NCI-H460 (cell line): ENCODE measurements at places on chromosomes 7 and 10. TPM values are rescaled to one million over a fixed set of nuclear protein-coding genes. Genes with fewer than 3 reads are reported as not detected.

The C10orf67 gene
- 0.09 TPM in 1 of 2 replicates, not detected in the other for total RNA-seq

DNA sequence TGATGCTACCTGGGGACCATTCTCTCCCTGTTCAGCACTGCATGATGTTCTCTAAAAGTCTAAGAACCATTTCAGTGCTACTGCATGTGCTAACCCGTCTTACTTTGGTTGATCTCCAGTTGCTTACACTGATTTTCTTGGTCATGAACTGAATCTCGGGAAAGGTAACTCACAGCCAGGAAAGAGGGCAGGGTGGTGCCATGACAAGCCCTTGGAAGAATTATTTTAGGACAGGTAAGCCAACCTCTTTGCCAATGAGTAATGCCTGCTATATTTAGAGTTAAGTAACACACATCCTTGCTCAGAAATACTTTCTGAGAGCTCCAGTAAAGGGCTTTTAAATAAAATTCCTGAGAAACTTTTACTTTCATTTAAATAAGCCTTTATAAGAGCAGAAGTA lies 126.7 kb downstream of the ARL4A start:
- no peak for DNase-seq

DNA sequence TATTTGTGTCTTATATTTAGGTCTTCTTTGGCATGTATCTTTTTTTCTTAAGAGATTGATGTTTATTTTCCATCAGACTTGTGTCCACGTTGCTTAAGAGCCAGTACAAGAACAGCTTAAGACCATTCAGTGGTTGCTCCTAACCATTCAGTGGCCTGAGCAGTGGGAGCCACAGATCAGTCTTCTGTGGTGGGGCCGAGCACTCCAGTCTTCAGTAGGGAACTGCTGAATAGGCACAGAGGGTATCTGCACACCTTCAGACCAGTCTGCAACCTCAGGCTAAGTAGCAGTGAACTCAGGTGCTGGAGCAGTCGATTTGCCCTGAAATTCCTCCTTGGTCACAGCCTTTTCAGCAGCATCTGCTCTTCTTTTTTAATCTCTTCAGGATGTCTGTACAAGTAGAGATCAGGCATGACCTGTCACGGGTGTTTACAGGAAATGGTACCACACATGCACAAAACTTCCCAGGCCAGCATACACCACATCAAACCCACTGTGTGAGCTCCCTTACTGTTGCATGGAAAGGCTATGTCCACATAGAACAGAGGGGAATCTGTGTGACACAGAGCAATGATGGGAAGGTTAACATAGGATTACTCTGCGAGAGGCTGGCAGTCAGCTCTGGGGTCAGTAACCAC lies 51.5 kb downstream of the FAM107B start:
- no peak for DNase-seq

- no peak for DNase-seq
Observed at GRCh38 chr7:41641665-41642014, 61.2 kb downstream of the INHBA start.

GRCh38 chr10:47139121-47139520 lies 160.9 kb upstream of the GDF10 start:
- DNase-seq, result no peak

The FRAT1 gene
- total RNA-seq, result 1.1 and 2.0 TPM in 2 replicates

The TUBAL3 gene
- total RNA-seq, result 1.6 and 1.9 TPM in 2 replicates

DNA sequence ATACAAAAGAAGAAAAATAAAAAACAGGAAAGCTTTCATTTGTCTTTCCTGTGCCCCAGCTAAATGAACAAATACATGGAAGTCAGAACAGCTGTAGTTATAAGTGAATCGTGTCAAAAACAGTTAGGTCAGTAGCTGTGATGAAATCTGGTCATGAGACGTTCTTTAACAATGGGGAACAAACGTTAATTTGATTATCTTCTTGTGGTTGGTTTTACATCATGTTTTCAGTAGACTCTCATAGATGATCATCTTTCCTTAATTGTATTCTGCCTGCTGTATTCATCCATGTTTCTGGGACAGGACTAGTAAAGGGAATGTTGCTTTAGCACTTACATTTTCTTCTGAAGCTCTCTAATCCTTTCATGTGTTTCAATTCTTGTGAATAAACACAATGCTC lies 97.0 kb downstream of the PCLO start:
- DNase-seq, result no peak

GRCh38 chr10:103881416-103882284 lies 26.3 kb upstream of the SH3PXD2A start:
- no peak for DNase-seq

DNA sequence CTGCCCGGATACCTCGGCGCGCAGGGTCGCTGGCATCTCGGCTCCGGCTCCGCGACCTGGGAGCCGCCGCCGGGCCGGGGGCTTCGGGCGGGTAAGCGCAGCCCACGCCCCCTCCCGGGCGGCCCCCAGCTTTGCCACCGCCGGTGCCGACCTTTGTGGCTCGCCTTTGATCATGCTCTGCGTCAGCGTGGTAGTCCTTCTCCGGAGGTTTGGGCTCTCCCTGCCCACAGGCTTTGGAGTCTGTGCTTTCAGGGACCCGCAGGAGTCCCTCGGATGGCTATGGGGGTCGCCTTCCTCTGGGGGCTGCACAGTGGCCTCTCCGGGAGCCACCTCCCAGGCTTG lies 7.3 kb downstream of the ATP6V1F start:
- DNase-seq, result no peak

The CAMK1D gene
- 0.26 and 0.42 TPM in 2 replicates for total RNA-seq

- DNase-seq, result no peak
Observed at GRCh38 chr10:51430506-51430905, 268.9 kb downstream of the CSTF2T start.

The TSPAN12 gene
- total RNA-seq, result 9.1 and 9.6 TPM in 2 replicates

DNA sequence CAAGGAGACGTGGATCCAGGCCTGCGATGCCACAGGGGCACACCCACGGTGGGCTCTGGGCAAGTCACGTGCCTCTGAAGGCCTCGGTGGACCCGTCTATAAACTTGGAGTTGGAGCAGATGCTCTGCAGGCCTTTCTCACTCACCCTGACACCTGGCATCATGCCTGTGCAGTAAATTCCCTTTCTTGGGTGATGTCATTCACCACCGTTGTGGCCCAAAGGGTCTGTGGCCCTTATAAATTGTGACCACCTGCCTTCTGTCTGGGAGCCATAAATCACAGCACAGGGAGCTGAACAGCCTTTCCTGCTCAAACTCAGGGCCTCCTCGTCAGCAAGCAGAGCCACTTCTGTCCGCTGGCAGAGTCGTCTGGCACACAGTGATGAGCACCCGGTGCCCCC lies 52.2 kb downstream of the GPAM start:
- DNase-seq, result no peak

- no peak for DNase-seq
Observed at GRCh38 chr10:74977913-74978847, 133.3 kb upstream of the SAMD8 start.

- no peak for DNase-seq
Observed at GRCh38 chr10:13120786-13121499, 21.0 kb downstream of the OPTN start.

- DNase-seq, result no peak
Observed at GRCh38 chr7:129055294-129055816, 444 bp upstream of the TNPO3 start.

- no peak for DNase-seq
Observed at GRCh38 chr7:26691406-26691805, 173.0 kb downstream of the SKAP2 start.

DNA sequence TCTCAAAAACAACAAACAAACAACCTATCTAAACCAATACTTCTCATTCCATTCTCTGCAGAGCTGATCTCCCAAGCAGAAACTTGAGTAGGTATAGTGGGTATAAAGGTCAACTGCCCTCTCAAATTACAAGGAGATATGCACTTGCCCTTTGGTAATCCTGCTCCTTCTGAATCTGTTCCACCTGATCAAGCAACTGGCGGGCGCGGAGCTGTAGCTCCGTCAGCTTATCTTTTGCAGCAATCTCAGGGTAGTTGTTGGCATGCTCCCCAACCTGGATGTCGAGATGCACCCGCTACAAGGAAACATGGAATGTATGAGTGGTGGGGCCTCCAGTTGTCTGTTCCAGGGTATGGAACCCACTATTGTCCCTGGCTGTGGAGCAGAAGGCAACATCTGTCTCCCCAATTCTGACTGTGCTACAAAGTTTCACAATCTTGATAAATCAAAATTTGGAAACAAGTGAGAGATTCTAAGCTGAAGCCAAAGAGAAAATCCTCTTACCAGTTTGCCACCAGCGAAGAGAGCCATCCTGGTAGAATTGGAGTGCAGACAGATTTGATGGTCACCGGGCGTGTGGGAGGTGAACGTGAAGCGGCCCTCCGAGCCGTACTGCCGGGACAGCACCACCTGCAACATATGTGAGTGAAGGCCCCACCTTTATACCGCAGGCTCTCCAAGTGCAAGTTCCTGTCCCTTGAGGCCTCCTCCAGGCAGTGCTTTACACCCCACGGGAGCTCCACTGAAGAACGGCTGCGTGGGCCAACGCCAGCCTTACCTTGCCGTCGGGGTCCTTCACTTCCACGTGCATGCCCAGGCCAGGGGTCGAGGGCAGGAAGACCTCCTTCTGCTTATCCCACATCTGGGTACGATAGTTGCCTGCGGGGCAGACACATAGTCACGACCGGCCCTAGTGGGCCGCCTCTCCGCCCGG lies 819 bp downstream of the TMED4 start:
- no peak for DNase-seq

The LEP gene
- not detected in 2 replicates for total RNA-seq

- no peak for DNase-seq
Observed at GRCh38 chr10:128297709-128298378, 171.6 kb upstream of the MKI67 start.

DNA sequence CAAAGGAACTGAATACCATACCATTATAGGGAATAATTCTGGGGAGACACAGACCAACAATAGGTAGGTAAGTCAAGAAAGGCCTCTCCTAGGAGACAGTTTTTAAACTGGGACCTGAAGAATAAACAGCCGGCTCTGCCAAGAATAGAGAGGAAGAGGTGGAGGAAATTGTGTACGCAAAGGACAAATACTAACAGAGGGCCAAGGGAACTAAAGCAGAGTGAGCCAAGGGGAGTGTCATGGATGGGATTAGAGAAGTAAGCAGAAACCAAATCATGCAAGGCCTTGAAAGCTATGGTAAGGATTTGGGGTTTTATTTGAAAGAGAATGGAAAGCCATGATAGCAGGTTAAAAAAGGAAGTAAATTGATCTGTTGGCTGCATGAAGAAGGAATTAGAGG lies 18.1 kb upstream of the ITGB8 start:
- DNase-seq, result no peak

The ADAM22 gene
- total RNA-seq, result 3.3 and 3.6 TPM in 2 replicates

The TSPAN14 gene
- total RNA-seq, result 14.2 and 17.3 TPM in 2 replicates

DNA sequence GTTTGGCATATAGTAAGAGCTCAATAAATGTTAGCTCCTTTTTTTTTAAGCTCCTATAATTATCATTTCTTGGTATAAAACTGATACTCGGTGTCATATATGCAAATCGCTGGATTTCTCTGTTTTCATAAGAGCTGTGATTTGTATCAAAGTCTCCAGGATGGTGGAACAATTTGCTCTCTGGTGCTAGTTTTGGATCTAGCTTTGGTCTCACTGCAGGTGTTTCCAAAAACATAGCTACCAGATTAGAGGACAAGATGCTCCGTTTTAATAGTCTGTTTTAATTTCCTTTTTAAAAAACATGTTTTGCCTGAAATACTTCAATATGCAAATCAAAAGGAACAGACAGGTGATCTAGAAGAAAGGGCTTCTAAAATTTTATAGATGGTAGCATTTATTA lies 25.3 kb downstream of the ADAM22 start:
- DNase-seq, result no peak

The TMEM120A gene
- 11.5 and 15.3 TPM in 2 replicates for total RNA-seq

DNA sequence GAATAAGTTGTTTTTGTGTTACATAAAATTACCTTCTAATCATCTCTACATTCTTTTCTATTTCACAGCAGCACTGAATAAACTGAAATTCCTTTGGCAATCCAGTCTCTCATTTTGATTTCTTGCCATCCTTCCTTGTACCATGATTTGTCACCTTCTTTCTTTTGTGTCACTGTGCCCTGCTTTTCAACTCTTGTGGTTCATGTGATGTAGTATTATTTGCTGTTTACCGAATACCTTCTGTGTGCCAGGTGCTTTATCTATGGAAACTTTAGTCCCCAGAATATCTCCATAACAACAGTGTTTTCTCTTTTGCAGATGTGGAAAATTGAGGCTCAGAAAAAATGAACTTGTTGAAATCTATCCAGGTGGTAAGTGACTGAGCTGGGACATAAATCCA lies 220.3 kb downstream of the STK31 start:
- no peak for DNase-seq

GRCh38 chr7:1466524-1467271 lies 7.4 kb upstream of the MICALL2 start:
- DNase-seq, result no peak

The MOGAT3 gene
- total RNA-seq, result not detected in 2 replicates

The BAMBI gene
- total RNA-seq, result 3.9 and 4.0 TPM in 2 replicates

The GRID2IP gene
- not detected in 2 replicates for total RNA-seq

The FMC1 gene
- 13.5 and 14.8 TPM in 2 replicates for total RNA-seq

DNA sequence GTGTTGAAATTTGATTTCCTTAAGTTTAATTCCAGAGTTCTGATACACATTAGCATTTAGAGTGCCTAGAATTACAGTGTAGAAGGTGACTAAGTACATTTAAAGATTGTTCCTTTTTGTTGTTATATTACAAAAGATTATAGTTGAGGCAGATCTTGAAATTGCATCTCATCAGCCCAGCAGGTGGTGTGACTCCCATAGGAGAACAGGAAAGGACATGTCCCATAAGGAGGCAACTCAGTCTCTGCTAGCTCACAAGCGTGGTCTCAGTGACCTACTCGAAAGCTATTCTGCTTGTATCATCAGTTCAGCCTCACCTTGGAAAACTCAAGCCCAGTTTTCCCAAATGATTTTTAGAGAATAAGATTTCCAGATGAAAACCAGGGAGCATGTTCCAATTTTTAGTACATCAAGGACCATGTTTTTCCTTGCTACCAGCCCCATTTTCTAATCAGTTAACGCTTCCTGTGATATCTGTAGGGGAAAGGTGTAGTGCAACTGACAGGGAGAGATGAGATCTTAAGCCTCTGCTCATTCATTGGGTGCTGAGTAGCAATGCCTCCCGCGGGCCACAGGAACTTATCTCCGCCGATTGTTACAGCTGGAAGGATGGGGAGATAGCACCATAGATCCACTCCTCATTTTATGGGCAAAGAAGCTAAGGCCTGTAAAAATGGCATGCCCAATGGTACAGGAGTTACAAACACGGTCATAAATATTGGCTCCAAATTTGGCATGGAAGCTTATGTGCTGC lies 1.1 kb upstream of the GNAI1 start:
- DNase-seq, result no peak

GRCh38 chr7:1922071-1922869 lies 252.2 kb downstream of the ELFN1 start:
- no peak for DNase-seq

The NYAP1 gene
- 0.47 and 1.2 TPM in 2 replicates for total RNA-seq

DNA sequence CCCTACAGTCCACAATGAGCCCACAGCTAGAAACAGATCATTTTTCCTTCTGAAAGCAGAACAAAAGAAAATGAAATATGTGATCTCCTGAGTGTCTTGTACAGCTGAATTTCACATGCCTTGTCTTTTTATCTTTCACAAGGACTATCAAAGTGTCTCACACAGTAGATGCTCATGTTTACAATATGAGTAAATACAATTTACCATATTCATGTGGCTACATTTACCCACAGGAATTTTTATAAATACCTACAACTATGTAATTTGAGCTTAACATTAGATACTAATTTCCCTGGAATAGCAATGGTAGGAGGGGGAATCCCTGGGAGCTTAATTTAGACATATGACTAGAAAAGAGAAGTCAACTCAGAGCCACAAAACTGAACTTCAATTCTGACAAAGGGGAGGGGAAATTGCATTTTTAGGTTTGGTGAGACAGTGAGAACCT lies 186.2 kb downstream of the MACC1 start:
- peak; percentile 2 for DNase-seq

The ADGRA1 gene
- total RNA-seq, result not detected in 2 replicates

The KEL gene
- 0.59 TPM in 1 of 2 replicates, not detected in the other for total RNA-seq

- no peak for DNase-seq
Observed at GRCh38 chr10:68816796-68817412, 10.4 kb upstream of the STOX1 start.

The CYP2C19 gene
- not detected in 2 replicates for total RNA-seq
